ENCODE measurements at places on chromosomes 6 and 20. TPM values are rescaled to one million over a fixed set of nuclear protein-coding genes. Genes with fewer than 3 reads are reported as not detected.

GUCA1A gene
- not detected for total RNA-seq

COX4I2 gene
- total RNA-seq: 13.5 TPM

CLVS2 gene
- total RNA-seq: not detected

EEF1A2 gene
- total RNA-seq: 0.47 TPM

B4GALT5 gene
- total RNA-seq: 51.0 TPM

C6orf141 gene
- 10.0 TPM for total RNA-seq

ECT2L gene
- total RNA-seq: not detected

ANKEF1 gene
- total RNA-seq: 6.1 TPM

GRCh38 chr6:168097221-168097620, 18.2 kb upstream of the FRMD1 start:
- peak; percentile 67 for DNase-seq
- no peak overlapping the region for H3K27ac ChIP-seq
- H3K4me3 ChIP-seq: no peak overlapping the region
- peaks cover 44% of the 10 kb centered on the region for H3K27me3 ChIP-seq
- H3K4me1 ChIP-seq: peaks cover 5% of the 10 kb centered on the region
- H3K36me3 ChIP-seq: no peaks in the 10 kb centered on the region

GRCh38 chr20:12984863-12985262, 23.9 kb upstream of the SPTLC3 start:
- H3K4me3 ChIP-seq: no peak overlapping the region
- H3K36me3 ChIP-seq: no peaks in the 10 kb centered on the region
- no peaks in the 10 kb centered on the region for H3K4me1 ChIP-seq
- no peak for DNase-seq

GRCh38 chr20:46984405-46984804, 89.8 kb downstream of the EYA2 start:
- H3K4me1 ChIP-seq: no peaks in the 10 kb centered on the region
- no peaks in the 10 kb centered on the region for H3K36me3 ChIP-seq
- H3K4me3 ChIP-seq: no peak overlapping the region
- peaks cover 32% of the 10 kb centered on the region for H3K27me3 ChIP-seq

DNA sequence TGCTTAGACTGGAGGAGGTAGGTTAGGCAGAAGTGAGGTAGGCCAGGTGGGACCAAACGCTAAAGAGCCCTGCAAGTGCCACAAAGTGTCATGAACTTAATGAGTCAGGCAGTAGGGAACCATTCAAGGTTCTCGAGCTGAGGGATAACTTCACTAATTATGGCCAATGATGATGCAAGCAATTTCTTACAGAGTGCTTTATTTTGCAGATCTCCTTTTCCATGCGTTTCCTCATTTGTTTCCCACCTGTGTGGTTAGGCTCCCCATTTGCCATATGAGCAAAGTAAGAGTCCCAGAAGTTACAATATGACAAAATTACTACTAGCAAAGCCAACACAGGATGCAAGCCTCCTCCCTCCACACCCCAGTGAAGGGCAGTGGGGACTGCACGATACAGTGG, 36.5 kb upstream of the PSMF1 start:
- no peaks in the 10 kb centered on the region for H3K4me1 ChIP-seq
- H3K27ac ChIP-seq: no peak overlapping the region
- H3K36me3 ChIP-seq: no peaks in the 10 kb centered on the region
- H3K4me3 ChIP-seq: no peak overlapping the region

DNA sequence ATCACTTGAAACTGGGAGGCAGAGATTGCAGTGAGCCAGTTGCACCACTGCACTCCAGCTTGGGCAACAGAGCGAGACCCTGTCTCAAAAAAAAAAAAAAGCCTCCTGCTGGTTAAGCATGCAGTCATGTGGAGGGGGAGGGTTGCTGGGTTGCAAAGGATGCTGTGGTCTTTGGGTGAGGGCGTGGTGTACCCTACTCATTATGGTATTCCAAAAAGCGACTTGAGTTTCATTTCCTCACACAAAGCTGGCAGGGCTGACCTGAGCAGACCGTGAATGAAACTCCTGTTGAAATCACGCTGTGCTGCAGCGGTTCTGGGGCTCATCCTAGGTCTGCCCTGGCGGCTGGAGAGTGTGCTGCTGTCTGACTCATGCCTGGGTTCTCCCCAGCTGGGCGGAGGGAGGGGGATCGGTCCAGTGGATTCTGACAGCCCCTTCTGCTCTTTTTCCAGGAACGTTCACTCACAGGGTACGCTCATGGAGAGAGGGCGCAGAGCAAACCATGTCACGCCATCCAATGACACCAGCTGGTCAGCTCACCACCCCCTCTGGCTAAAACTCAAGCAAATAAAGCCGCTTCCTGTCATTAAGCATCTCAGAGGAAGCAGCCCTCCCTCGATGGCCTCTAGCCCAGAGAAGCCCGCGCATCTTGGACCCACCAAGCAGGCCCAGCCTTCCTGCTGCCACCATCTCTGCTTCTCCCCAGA, 166.2 kb downstream of the SCML4 start:
- H3K4me3 ChIP-seq: no peak overlapping the region
- H3K27ac ChIP-seq: no peak overlapping the region
- H3K4me1 ChIP-seq: peaks cover 4% of the 10 kb centered on the region
- peak; percentile 65 for DNase-seq

DNA sequence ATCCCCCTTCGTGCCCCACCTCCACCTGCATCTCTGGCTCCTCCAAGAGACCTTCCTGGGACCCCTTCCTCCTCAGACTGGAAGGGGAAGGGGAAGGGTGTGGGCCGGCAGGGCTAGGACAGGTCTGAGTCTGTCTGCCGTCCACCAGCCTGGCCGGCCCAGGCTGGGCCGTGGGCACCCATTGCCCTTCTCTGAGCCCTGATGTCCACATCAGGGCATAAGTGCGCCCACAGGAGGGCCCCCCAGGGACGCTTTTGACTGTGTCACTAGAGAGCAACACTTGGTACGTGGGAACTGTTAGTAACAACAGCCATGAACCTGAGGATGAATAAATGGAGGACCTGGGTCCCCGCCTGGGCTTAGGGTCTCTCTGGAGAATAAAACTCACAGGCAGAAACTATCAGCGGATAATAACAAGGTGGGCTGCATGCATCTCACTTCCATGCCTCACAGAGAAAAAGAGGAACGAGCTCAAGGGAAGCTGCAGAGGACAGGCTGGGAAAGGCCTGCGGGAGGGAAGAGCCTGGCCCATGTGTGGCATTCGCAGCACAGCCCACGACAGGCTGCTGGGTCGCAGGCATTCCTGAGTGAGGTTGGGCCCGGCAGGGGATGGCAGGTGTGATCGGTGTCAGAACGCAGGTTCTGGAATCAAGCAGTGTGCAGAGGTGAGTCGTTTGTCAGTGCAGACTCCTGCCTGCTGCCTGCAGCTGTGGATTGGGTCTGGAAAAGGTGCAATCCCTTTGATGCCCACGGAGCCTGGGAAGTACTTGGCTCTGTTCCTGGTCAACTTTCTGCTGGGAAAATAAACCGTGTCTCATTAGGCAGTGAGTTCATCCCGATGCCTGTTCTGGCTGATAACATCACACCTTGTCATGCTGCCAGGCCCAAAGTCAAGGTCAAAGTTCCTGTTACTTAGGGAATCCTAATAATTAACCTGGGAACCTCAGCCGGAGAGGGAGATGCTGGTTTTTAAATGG, 60.9 kb downstream of the BCAS4 start:
- no peaks in the 10 kb centered on the region for H3K4me1 ChIP-seq
- H3K36me3 ChIP-seq: no peaks in the 10 kb centered on the region
- no peak for DNase-seq
- H3K27ac ChIP-seq: no peak overlapping the region

DNA sequence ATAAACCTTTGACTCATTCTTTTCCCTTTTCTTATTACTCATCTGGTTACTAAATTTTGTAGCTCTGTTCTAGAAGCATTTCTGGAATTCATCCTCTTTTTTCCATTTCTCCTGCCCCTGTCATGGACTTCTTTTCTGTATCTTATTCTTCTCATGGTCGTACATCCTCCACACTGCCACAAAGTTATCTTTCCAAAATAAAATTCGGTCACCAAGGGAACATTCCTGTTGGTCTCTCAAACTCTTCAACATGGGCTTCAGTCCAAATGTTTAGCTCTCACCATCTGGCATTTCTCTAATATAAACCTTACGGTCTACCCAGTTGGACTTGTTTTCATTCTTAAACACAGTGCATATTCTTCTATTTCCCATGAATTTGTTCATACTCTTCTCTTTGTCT, 428.8 kb upstream of the ID4 start:
- H3K27me3 ChIP-seq: no peaks in the 10 kb centered on the region
- H3K36me3 ChIP-seq: no peaks in the 10 kb centered on the region
- no peaks in the 10 kb centered on the region for H3K4me1 ChIP-seq
- H3K4me3 ChIP-seq: no peak overlapping the region
- DNase-seq: no peak

DNA sequence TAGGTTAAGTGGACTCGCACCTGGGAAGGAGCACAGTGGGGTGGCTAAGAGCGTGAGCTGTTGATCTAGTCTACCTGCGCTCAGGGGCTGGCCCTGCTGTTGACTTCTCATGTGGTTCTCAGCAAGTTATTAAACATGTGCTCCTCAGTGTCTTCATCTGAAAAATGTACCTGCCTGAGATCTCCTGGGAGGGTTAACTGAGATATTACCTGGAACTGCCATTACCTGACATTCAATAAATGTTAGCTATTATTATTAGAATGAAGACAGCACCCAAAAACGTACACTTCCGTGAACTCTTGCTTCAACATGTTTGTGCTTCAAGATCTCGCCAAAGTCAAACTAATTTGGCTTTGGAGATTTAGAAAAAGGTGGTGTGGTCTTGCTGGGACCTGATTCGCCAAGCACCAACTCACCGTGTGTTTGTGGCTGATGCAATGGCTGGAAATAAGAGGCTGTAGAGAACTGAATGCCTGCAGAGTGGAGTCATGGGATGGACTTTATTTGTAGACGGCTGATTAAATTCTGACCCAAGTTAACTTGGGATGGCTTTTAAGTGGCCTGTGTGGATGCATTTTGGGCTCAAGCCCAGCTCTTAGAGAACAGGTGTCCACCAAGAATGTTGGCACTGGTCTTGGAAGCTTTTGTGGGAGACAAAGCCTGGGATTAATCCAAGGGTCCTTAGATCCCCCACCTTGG, 692.9 kb downstream of the QKI start:
- no peaks in the 10 kb centered on the region for H3K36me3 ChIP-seq
- DNase-seq: no peak
- no peak overlapping the region for H3K4me3 ChIP-seq
- no peak overlapping the region for H3K27ac ChIP-seq
- H3K27me3 ChIP-seq: no peaks in the 10 kb centered on the region

- H3K27me3 ChIP-seq: no peaks in the 10 kb centered on the region
- no peak overlapping the region for H3K4me3 ChIP-seq
- no peaks in the 10 kb centered on the region for H3K4me1 ChIP-seq
- no peak for DNase-seq
- H3K36me3 ChIP-seq: no peaks in the 10 kb centered on the region
Measured at GRCh38 chr20:35503841-35504561, 25.5 kb downstream of the C20orf173 start.

GRCh38 chr6:6001443-6001842, 5.3 kb downstream of the NRN1 start:
- peaks cover 100% of the 10 kb centered on the region for H3K27me3 ChIP-seq
- H3K4me3 ChIP-seq: no peak overlapping the region
- H3K4me1 ChIP-seq: peaks cover 7% of the 10 kb centered on the region

- H3K27ac ChIP-seq: no peak overlapping the region
- no peaks in the 10 kb centered on the region for H3K36me3 ChIP-seq
- no peaks in the 10 kb centered on the region for H3K4me1 ChIP-seq
- H3K4me3 ChIP-seq: no peak overlapping the region
- no peak for DNase-seq
Measured at GRCh38 chr6:44480097-44480541, 92.6 kb downstream of the CDC5L start.

GRCh38 chr6:159193923-159194322, 24.7 kb downstream of the FNDC1 start:
- no peaks in the 10 kb centered on the region for H3K27me3 ChIP-seq
- H3K27ac ChIP-seq: no peak overlapping the region

DNA sequence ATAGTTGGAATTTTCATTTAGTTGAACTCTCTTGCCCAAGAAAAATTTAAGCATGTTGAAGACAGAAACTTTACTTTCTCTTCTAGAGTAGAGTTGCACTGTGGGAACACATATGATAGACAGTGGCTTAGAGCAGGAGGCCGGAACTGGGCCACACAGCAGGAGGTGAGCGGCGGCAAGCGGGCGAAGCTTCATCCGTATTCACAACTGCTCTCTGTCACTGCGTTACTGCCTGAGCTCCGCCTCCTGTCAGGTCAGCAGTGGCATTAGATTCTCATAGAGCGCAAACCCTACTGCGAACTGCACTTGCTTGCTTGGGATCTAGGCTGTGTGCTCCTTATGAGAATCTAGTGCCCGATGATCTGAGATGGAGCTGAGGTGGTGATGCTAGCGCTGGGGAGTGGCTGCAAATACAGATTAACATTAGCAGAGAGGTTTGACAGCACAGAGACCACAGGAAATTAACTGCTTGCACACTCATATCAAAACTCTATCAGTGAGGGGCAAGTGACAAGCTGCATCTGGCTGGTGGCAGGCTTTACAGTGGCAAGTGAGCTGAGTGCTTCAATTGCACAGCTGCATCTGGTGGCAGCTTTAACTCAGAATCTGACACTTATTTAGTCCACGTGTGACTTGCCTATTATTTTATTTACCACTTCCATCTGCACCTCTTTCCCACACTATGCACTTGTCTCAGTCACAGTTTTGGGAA, 174.9 kb upstream of the C6orf118 start:
- H3K36me3 ChIP-seq: no peaks in the 10 kb centered on the region
- H3K27ac ChIP-seq: no peak overlapping the region
- no peak for DNase-seq
- no peaks in the 10 kb centered on the region for H3K4me1 ChIP-seq
- no peak overlapping the region for H3K4me3 ChIP-seq

- H3K4me1 ChIP-seq: peaks cover 3% of the 10 kb centered on the region
- no peak overlapping the region for H3K27ac ChIP-seq
- H3K4me3 ChIP-seq: no peak overlapping the region
- H3K27me3 ChIP-seq: peaks cover 4% of the 10 kb centered on the region
- no peaks in the 10 kb centered on the region for H3K36me3 ChIP-seq
Measured at GRCh38 chr6:57226221-57226620, 4.1 kb upstream of the RAB23 start.

- no peaks in the 10 kb centered on the region for H3K27me3 ChIP-seq
- H3K36me3 ChIP-seq: no peaks in the 10 kb centered on the region
- DNase-seq: no peak
Measured at GRCh38 chr6:4472969-4473642, 303.1 kb upstream of the CDYL start.

GRCh38 chr20:35341366-35342028, 49.3 kb upstream of the FAM83C start:
- no peak for DNase-seq
- H3K27me3 ChIP-seq: no peaks in the 10 kb centered on the region
- H3K27ac ChIP-seq: no peak overlapping the region
- no peak overlapping the region for H3K4me3 ChIP-seq

DNA sequence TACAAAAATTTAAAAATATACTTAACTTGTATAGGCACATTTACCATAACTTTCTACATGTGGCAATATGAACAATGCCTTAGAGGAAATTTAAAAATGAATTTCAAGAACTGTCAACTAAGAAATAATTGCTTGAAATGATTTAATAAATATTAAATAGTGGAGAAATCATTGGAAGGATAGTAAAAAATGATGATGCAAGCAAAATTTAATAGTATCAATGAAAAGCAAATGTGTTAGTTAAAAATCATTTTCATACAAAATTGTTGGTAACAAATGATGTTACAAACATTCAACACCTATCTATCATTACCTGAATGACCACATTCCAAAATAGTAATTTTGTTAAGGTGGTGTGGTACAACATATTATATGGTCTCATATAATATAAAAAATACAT, 331.0 kb downstream of the HAO1 start:
- no peak overlapping the region for H3K4me3 ChIP-seq
- no peaks in the 10 kb centered on the region for H3K36me3 ChIP-seq
- no peak overlapping the region for H3K27ac ChIP-seq
- H3K27me3 ChIP-seq: no peaks in the 10 kb centered on the region
